CD4-positive, alpha-beta memory T cell (primary cell): ENCODE measurements at places on chromosomes 5 and 9.

- DNase-seq = no peak
Observed at GRCh38 chr5:116673453-116673852, 98.8 kb upstream of the SEMA6A start.

- no peak for DNase-seq
Observed at GRCh38 chr5:149793256-149793550, 63.1 kb downstream of the PPARGC1B start.

DNA sequence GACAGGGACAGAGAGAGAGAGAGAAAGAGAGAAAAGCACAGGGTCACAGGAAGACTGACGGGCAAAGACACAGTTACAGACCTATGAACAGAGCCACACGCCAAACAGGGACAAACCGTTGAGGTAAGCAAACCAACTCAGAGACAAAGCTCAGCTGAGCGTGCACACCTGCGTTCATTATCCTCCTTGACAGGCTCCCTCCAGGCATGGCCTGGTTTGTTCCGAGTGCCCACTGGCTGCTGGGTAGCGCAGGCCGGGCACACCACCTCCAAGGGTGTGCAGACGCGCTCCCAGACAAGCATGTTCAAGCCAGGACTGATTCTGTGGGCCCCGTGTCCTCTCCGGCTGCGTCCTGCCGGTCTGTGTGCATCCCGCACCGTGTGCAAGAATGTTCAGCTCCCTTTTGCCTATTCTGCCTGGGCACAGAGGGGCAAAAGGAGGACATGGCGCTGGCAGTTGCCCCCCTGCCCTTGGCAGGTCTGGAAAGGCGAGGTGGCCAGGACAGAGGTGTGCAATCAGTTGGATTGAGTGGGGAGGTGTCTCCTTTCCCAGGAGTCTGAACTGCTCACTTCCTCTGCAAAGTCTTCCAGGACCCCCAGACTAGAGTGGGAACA lies 467 bp upstream of the SMIM32 start:
- no peak for DNase-seq

GRCh38 chr9:91160599-91161464 lies 200.9 kb downstream of the AUH start:
- no peak for DNase-seq

DNA sequence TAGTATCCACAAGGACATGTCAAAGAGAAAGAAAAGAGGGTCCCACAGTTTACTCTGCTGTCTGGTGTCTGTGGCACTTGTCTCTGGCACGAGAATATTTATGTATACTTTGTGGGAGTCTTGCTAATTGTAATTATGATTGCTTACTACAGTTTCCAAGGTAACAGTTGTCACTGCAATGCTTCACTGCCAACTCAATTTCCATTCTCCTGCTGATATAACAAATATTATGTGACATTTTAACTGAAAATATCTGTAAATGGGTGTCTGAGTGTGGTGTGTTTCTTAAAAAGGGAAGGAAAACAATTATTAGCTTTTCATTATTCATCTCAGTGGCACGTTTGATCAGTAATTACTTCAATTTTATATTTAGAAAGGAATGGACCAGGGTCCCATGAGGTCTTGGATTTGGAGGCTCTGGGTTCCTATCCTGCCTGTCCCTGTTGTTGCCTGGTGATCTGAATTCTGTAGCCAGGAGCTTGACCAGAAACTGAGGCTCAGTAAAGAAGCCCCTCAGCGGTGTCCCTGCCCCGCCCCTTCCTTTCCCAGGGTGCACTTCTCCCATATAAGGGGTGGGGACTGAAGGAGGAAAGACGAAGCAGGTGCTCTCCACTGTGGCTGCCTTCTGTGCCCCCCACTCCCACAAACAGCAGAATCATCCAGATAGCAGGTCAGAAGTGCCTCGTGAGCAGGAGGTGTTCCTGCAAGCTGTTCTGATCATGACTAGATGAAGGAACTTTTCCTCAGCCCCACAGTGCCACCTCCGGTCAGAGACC lies 137.3 kb upstream of the KIF2A start:
- DNase-seq = no peak

GRCh38 chr5:148446611-148447010 lies 62.9 kb downstream of the FBXO38 start:
- DNase-seq = no peak

GRCh38 chr9:7375013-7375511 lies 424.5 kb downstream of the DMAC1 start:
- no peak for DNase-seq

DNA sequence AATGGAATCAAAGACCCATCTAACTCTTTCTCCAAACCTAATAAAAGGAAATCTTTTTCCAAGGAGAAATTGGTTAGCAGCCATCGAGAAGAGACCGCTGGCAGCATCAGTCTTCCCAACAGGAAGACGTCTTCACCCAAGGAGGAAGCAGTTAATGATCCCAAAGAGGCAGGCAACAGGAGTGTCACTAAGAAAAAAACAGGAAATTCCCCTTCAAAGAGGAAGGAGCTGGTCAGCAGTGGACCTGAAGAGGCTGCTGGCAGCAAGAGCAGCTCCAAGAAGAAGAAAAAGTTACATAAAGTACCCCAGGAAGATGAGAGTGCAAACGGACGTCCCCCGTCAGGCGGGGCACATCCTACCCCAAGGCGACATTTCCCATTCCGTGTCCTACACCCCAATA lies 143.7 kb downstream of the ELAVL2 start:
- no peak for DNase-seq

GRCh38 chr5:138463419-138464007 lies 1.8 kb upstream of the EGR1 start:
- no peak for DNase-seq

GRCh38 chr9:123033352-123033751 lies at the start of gene GPR21:
GPR21 (plus strand) TSS chr9:123033667; CDS start chr9:123034567, 900 bp downstream.
- no peak for DNase-seq

DNA sequence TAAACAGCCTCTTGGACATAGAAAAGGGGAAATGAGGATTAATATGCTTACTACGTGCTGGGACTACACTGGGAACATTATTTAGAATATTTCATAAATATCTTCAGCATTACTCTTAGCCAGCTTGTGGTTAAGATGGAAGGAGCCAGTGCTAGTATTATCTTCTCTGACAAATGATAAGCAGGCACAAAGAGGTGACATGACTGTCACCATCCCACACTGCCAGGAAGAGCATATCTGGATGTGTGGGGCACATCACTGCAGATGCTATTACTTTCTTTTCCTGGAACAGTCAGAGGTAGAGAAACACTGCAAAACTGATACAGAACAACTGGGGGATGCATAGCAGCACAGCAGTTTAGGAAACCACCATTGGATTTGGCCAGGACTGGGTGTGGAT lies 281.0 kb upstream of the TNC start:
- DNase-seq = no peak

GRCh38 chr9:32351845-32352244 lies 32.6 kb upstream of the ACO1 start:
- DNase-seq = no peak

DNA sequence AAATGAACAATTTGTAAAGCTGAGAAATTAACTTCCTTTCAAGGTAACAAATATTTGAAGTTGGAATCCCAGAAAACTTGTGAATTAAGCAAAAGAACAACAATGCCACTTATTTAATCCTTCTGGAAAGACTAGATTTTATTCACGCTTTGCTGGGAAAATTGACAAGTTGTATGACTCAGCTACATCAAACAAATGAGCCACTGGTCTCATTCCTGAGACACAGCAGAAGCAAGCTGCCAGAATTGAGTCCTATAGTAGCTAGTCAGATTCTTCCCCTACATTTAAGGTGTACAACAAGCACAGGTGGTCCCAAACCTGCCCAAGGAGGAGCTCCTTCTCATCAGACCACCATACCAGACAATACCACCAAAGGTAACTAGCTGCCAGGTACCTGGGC lies 280.7 kb downstream of the SPOCK1 start:
- DNase-seq = no peak

DNA sequence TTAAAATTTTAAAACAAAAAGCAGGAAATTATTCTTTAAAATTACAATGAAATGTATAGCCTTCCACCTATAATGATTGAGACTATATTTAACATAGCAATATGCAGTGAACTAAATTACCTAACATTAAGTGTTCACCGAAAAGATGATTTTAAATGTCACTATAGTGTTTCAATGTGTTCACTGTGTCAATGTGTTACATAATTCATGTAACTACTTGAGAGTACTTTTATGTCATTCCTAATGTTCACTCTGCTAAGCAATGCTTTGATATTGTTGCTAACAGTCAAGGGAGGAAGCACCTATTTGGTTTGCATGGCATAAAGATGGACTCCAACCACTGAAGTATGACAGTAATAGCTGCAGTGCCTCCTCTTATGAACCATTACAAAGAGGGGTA lies 629.8 kb upstream of the C9orf72 start:
- no peak for DNase-seq

- DNase-seq = no peak
Observed at GRCh38 chr5:150295741-150296486, 6.3 kb upstream of the CAMK2A start.

DNA sequence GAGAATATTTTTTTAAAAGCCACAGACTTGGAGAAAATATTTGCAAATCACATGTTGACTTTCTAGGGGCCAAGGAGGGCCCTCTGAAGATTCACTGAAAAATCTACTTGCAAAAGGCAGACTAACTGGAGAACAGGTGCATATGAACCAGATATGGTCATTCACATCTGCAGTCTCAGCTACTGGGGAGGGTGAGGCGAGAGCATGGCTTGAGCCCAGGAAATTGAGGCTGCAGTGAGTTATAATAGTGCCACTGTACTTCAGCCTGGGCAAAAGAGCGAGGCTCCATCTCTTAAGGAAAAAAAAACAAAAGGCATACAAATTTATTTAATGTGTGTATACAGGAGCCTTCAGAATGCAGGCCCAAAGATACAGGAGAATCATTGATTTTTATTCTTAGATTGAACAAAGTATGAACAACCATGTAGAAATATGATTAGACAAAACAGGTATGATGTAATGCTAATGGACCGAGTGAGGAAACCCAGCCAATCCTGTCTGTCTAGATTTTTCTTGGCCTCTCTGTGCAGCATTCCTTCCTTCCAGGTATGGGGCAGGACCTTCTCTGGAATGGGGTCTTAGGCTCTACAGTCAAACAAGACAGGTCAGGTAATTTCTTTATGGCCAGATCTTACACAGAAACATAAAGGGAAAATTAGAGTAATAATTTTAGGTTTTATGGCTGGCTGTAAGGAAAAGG lies 15.3 kb upstream of the SLC27A6 start:
- DNase-seq = no peak

DNA sequence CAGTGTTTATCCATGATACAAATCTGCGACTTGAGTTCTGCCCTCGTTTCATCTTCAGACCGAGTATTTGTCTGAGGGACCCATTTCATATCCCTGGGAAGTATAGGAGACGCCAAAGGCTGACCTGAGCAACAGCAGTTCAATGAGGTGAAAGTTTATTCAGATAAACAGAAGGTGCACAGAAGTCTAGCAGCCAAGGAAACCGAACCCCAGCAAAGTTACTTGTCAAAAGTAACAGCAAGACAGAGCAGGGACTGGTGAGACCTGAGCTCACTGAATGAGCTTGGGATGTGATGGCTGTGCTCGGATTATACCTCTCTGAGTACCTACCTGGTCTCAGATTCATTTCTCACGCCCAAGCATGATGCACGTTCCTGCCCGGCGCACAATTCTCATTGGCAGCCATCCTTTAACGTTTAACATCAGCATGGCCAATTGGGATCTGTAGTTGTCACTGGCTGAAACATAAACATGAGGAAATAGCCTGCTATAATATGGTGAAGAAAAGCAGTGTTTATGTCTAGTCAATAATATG lies 599 bp downstream of the LYRM7 start:
- DNase-seq = no peak

DNA sequence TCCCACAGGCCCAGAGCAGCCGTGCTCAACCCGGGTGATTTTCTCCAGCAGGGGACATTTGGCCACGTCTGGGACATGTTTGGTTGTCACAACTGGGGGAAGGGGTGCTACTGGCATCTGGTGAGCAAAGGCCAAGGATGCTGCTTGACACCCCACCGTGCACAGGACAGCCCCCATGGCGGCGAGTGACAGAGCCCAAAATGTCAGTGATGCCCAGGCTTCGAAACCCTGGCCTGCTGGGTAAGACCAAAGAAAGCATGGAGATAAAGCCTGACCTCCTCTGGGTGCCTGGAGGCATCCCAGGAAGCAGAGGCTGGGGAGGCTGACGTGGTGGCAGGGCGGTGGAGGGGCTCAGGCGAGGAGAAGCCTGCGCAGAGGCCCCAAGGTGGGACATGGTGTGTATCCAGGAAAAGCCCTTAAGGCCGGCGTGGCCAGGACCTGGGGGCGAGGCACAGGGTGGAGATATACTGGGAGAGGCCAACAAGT lies 66.4 kb downstream of the ZNF354C start:
- no peak for DNase-seq

DNA sequence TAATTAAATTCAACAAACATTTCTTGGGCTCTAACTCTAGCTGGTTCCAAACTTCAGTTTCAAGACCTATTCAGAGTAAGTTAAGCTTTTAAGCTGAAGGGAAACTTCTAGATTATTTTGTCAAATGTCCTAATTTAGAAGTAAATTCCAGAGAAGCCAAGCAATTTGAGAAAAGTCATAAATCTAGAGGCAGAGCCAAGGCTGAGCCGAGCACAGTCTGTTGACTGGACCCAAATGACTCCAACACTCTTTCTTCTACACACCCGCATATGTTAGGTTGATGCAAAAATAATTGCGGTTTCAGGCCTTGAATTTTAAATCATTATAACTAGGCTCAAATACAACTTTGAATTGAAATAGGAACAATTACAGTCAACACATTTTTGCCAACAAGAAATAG lies 319.7 kb downstream of the NFIB start:
- no peak for DNase-seq

GRCh38 chr5:94849821-94850736 lies 231.6 kb downstream of the SLF1 start:
- DNase-seq = peak; percentile 47

- DNase-seq = no peak
Observed at GRCh38 chr5:156378159-156378558, 51.2 kb downstream of the SGCD start.

DNA sequence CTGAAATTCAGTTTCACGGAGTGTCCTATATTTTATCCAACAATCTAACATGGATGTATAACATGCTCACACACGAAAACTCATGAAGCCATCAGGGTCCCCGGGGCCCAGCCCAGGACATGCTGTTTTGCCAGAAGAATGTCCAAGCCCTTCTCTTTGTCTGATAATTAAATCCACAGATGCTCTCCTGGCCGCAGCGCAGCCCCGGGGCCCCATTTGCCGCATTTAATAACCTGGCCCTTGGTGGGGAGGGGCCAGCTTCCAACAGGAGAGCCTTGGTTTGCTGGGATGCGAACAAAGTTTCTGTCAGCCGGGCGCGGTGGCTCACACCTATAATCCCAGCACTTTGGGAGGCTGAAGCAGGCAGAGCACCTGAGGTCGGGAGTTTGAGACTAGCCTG lies 30.0 kb downstream of the PLPP7 start:
- DNase-seq = no peak

- no peak for DNase-seq
Observed at GRCh38 chr5:169871826-169872490, 108.3 kb downstream of the INSYN2B start.

- DNase-seq = no peak
Observed at GRCh38 chr5:78879516-78879915, 105.6 kb downstream of the ARSB start.

GRCh38 chr5:130762031-130762430 lies 403.0 kb downstream of the HINT1 start:
- DNase-seq = no peak

GRCh38 chr9:91567642-91568274 lies 144.1 kb upstream of the NFIL3 start:
- DNase-seq = no peak
